ENCODE measurements at places on chromosomes 4 and X. TPM values are rescaled to one million over a fixed set of nuclear protein-coding genes. Genes with fewer than 3 reads are reported as not detected.
A peak's percentile ranks its signal among the peaks of the same experiment; 100 is the strongest.

DNA sequence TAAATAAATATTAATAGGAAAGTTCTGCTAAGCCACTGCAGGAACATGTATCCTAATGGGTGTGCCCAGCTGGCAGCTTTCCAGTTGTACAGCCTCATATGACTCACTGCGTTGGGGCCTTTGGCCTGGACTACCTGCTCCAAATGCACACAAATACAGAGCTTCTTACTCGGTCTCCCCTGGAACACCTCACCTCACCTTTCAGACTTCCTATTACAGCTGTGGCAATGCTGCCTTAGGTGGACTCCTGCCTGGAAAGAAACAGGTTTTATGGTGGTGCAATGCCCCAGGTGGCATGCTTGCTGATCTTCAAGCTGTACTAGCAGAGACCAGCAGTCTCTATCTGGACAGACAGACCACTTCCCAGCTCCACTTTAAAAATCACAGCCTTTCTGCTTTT lies 85.7 kb upstream of the EXOC1L start:
- no peak for DNase-seq

DNA sequence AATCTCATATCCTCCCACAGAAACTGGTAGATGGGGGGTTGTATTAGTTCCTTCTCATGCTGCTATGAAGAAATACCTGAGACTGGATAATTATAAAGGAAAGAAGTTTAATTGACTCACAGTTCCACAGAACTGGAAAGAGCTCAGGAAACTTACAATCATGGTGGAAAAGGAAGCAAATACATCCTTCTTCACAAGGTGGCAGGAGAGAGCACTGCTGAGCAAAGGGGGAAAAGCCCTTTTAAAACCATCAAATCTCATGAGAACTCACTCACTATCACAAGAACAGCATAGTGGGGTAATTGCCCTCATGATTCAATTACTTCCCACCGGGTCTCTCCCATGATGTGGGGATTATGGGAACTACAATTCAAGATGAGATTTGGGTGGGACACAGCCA lies 250.5 kb upstream of the GPRIN3 start:
- no peak for DNase-seq

DNA sequence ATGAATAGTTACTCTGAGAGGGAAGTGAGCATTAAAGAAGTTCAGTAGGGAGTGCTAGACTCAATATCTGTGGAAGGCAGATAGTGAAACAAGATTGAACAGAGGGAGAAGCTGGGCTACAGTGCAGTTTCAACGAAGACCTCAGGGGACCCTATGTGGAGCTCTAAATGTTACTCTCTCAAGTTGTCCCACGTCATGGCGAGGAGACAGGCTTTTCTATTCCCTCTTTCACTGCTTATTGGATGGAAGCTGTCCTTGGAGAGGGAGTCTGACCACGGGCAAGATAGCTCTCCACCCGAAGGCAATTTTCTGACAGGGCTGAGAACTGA lies 42.3 kb upstream of the CCSER1 start:
- no peak for DNase-seq

DNA sequence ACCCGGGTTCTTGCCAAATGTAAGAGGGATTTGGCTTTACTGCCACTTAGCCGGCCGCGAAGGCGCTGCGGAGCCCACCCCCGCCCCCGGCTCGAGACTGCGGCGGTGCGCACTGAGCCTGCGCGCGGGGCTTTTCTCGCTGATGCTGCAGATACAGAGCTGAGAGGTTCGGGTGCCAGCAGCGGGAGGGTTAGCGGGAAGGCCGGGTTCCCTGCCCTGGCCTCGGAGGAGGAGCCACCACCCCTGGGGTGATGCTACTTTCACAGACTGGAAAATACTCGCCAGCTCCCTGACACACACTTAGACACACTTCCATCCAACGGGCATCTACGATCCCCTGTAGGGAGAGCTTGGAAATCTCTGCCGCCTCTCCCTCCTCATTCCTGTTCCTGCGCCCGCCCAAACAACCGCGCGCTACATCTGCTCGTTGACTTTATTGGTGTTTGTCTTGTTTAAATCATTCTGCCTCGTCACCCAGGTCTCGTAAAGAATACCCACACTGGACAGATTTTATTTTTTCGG lies 2.1 kb upstream of the PCDH7 start:
- no peak for DNase-seq

- no peak for DNase-seq
These were observed 46.7 kb downstream of the KCNIP4 start for GRCh38 chr4:21901831-21902230.

- DNase-seq: no peak
These were observed 104.4 kb upstream of the SCML1 start for GRCh38 chrX:17632942-17633341.

- no peak for DNase-seq
These were observed 297.7 kb upstream of the HAND2 start for GRCh38 chr4:173827707-173828106.

DNA sequence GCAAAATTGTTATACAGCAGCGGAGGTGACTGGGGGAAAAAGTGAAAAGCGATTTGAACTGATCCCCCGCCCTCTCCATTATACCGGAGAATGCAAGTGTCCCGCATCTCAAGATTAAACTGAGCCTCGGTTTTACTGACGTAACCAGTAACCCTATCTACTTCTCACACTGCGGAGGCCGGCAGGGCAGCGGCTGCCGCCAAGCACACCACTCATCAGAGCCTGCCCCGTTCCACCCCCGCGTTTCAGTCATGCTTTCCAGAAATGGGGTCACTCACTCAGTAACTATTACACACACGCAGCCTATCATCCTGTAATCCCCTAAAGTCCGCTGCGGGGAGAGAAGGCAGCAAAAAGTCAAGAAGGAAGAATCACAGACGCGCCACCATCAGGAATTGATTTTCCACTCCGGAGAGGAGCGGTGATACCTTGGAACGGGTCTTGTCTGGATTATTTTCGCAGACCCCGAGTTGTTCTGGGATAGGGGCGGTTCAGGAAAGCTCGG lies 1.4 kb downstream of the RPS6KA3 start:
- DNase-seq: peak; percentile 68

DNA sequence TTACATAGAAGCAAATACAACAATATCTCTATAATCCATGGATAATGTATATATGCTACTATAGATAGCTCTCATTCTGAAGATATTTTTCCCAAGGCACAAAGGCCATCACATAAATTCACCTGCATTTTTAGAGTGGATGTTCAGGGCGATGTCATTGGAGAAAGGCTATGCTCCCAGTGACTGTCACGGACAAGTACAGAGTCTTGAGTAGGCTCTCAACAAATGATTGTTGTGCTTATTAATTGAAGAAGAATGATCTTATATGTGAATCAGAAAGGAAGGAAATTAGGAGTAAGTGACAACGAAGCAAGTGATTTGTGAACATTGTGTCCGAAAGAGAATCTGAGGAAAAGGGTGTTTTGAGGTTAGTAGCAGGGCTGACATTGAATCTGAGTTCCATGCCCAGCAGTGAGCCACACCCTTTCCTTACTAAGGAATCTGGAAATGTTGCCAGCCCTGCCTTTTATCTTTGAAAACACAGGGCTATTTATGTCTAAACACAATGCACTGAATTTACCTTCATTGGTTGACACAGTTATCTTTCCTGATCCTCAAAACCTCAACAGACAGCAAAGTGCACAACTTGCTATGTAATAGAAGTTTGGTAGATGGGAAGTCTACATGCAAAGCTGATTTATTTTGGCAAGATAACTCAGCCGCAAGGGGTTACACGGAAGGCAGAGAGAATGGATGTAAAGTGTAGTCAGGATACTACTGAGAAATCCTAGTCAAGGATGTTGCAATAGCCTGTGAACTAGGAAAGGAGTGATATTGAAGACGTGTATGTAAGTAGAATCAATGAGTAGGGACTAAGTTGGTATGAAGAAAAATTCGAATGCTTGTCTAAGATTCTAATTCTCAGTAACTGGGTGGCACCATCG lies 50.4 kb downstream of the SORBS2 start:
- DNase-seq: no peak

DNA sequence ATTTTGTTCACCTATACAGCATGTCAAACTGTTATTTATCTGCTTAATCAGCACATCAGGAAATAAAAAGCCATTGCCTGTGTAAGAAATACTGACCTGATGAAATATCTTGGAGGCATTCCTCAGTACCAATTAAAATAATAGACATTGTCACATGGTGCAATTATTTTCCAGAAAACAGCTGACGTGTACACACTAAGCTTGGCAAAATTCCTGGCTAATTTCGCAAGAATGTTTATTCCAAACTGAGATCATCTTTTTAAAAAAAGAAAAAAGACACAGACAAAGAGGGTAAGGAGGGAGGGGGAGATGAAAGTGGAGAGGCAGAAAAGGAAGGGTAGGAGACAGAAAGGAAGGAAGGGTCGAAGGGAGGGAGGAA lies 61.9 kb upstream of the NFKB1 start:
- no peak for DNase-seq

DNA sequence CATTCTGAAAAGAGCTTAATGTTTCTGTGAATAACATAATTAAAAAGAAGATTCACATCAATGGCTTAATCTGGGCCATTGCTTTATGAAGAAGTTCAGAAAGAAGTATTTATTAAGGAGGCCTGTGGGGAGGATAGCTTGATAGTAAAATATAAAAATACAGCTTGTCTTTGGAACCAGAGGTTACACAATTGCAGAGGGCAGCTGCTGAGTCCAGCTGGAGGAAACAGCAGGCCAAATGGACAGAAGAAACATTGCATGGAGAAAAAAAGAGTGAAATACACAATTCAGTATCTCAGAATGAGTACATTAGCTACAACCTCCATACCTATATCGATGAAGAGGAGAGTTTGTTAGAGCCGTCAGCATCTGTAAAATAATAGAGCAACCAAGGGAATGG lies 148.0 kb upstream of the NPY2R start:
- DNase-seq: no peak

GRCh38 chr4:57100979-57101651 lies 9.1 kb downstream of the IGFBP7 start:
- DNase-seq: no peak

DNA sequence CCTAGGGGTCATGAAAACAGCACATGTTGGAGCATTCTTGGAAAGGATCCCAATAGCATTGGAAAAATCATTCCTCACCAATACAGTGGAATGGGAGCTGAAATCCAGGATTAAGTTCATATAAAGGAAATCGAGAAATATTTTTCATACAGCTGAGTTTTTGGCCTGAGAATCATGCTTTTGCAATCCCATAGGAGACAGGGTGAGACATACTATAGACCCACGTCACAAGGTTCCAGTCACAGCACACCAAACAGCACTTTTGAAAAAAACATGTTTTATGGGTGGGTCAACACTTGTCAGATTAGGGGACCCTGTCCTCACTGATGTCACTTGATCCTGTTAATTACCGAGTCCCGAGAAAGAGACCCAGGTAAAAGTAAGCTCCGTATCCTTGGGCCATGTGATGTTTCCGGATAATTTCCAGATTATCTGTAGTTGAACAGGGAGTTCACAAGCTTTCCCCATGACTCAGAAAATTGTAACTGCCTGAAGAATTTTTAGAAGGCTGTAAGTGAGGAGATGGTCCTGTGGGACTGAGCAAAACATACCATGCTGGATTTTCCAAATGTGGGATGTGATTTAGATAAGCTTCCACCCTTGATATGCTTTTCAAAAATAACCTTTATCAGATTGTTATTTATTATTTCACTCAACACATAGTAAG lies 80.9 kb upstream of the TLR3 start:
- no peak for DNase-seq

- no peak for DNase-seq
These were observed 127.5 kb upstream of the NEIL3 start for GRCh38 chr4:177182166-177182565.

The TBCK gene
- 33.7 TPM for total RNA-seq

The ITIH6 gene
- not detected for total RNA-seq

Measured in activated CD8-positive, alpha-beta T cell treated with anti-CD3 and anti-CD28 coated beads, Interleukin-2, amount 10 ng/mL, durations not matched to agents 7 days and 5 days (primary cell).